Kasumi-1 (cell line): ENCODE measurements at places on chromosomes 6 and 20.

GRCh38 chr6:90846824-90847223 lies 260.0 kb upstream of the MAP3K7 start:
- DNase-seq, result no peak

- DNase-seq, result no peak
These were observed 11.8 kb downstream of the ROMO1 start for GRCh38 chr20:35710884-35711587.

GRCh38 chr20:58854638-58855471 lies 2.3 kb downstream of the GNAS start:
- DNase-seq, result no peak

DNA sequence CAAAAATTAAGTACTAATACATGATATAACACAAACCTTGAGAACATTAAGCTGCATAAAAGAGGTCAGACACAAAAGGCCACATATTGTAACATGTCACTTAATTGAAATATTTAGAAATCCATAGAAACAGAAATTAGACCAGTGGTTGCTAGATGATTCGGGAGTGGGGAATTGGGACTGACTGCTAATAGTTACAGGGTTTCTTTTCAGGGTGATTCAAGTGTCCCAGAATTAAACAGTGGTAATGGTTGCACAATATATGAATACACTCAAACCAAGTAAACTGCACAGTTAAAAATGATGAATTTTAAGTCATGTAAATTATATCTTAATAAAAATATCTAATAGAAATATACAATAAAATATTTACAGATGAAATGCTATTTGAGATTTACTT lies 174.5 kb downstream of the WDR27 start:
- DNase-seq, result no peak

DNA sequence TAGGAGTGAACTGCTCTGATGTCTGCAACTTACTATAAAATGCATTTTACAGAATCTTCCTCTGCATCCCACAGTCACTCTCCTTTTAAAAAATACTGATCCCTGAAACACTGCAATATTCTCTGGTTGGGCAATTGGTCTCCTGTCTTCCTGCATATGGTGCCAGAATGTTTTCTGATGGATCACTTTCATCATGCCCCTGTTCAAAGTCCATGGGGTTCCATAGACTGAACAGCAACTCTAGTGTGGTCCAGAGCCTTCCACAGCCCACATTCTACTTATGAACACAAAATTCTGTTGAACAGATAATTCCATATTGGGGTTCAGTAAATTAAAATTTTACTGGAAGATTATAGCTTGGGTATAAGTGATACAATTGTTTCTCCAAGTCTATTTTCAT lies 11.0 kb downstream of the GSTA2 start:
- DNase-seq, result no peak

DNA sequence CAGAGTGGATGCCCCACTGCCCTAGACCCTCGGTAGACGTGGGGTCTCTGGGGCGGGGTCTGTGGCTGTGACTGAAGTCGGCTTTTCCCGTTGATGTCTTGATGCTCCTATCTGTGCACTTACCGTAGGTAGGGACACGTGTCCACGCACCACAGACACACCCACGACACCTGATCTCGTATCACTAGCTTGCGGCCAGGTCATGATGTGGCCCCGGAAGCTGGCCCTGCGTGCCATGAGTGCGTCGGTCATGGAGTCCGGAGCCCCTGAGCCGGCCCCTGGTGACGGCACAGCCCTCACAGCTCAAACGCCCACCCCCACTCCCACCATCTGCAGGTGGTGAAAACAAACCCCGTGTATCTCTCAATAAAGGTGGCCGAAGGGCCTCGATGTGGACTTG lies 33.9 kb upstream of the MRGBP start:
- DNase-seq, result no peak

DNA sequence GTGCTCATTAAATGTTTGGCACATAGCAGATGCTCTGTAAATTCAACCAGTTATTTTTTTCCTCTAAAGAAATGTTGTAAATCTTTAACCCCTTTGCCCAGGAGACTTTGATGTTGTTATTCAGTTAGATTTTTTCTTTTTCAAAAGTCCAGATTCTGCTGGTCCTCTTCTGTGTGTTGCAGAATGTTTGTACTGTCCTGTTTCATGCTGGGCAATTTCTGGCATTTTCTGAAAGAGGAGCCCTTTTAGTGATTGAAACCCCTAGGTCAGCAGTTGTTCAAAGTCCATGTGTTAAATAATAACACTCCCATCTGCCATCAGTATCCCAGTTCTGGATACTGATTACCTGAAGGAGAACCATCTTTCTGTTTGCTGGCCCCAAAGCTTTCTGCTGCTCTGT lies 1.3 kb upstream of the SLC17A1 start:
- DNase-seq, result no peak

GRCh38 chr6:42269553-42269952 lies 51.9 kb upstream of the MRPS10 start:
- no peak for DNase-seq

DNA sequence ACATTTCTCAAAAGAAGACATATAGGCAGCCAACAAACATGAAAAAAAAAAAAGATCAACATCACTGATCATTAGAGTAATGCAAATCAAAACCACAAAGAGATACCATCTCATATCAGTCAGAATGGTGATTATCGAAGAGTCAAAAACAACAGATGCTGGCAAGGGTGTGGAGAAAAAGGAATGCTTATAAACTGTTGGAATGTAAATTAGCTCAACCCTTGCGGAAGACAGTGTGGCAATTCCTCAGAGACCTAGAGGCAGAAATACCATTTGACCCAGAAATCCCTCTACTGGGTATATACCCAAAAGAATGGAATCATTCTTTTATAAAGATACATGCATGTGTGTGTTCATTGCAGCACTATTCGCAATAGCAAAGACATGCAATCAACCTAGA lies 303.8 kb upstream of the THEMIS start:
- DNase-seq, result no peak

- DNase-seq, result no peak
These were observed 29.6 kb downstream of the GCNT2 start for GRCh38 chr6:10550764-10551163.

GRCh38 chr20:24066076-24066700 lies 77.6 kb upstream of the GGTLC1 start:
- DNase-seq, result no peak

- DNase-seq, result peak; percentile 63
These were observed 39.2 kb upstream of the PIM1 start for GRCh38 chr6:37130704-37131103.

GRCh38 chr20:44495802-44496481 lies 20.3 kb downstream of the TTPAL start:
- DNase-seq, result no peak

DNA sequence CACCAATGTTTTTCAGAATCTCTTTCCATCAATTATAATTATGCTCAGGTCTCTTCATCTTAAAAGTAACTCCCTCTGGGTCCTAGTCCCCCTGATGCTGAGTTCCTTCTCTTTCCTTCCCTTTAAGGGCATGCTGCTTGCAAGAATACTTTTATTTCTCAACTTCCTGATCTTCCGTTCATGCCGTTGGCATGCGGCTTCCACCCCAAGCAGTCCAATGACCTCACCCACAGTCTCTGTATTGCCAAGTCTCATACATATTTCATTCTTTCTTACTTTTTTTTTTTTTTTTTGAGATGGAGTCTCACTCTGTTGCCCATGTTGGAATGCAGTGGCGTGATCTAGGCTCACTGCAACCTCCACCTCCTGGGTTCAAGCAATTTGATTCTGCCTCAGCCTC lies 83.5 kb downstream of the NDUFAF5 start:
- DNase-seq, result peak; percentile 96

- peak; percentile 21 for DNase-seq
These were observed 65.2 kb downstream of the RIPOR3 start for GRCh38 chr20:50625986-50626677.

DNA sequence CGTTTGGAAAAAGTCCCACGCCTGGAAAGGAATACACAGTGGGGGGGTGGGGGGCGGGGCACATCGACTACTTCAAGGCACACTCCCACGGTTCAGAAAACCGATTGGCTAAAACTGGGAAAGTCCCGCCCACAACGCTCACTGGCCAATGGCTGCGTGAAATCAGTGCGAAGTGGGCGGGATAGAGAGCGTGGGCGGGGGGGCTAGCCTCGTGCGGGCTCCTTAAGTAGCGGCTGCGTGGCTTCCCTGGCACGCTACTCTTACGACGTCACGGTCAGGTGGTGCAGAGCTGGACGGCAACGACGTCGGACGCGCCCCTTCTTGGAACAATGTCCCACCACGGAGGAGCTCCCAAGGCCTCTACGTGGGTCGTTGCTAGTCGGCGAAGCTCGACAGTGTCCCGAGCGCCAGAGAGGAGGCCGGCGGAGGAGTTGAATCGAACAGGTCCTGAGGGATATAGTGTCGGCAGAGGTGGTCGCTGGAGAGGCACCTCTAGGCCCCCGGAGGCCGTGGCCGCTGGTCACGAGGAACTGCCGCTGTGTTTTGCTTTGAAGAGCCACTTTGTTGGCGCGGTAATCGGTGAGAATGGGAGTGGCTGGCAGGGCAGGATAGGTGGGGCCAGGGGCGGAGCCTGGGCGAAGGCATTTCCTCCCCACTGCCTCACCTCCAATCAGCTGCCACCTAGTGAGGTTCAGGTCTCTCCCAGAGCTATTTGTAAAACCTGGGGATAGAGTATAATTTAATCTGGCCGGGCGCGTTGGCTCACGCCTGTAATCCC lies at the start of gene DDX43:
TSS of gene DDX43 (plus strand) at position 252 of the 778 bp plus-strand sequence. CDS start at position 330, 78 bp downstream.
- DNase-seq, result no peak

GRCh38 chr6:36596356-36596755 lies 2.2 kb downstream of the SRSF3 start:
- no peak for DNase-seq

DNA sequence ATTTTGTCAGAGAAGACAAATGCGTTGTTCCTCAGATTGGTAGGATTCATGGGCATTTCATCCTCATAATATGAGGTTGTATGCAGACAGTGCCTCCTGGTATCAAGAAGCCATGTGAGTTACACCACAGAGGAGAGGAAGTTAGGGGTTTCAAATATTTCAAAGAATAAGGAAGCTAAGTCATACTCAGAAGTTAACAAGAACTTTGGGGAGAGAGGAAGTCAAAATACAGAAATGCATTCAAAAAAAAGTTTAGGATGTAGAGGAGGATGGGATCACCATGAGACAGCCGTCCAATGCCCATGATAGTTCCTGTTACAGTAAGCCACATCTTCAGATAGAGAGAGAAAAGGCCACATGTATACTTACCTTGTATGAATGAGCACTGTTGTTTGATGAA lies 22.3 kb downstream of the HLA-DOB start:
- peak; percentile 74 for DNase-seq

- no peak for DNase-seq
These were observed 6.5 kb downstream of the RBM38 start for GRCh38 chr20:57397693-57398108.

DNA sequence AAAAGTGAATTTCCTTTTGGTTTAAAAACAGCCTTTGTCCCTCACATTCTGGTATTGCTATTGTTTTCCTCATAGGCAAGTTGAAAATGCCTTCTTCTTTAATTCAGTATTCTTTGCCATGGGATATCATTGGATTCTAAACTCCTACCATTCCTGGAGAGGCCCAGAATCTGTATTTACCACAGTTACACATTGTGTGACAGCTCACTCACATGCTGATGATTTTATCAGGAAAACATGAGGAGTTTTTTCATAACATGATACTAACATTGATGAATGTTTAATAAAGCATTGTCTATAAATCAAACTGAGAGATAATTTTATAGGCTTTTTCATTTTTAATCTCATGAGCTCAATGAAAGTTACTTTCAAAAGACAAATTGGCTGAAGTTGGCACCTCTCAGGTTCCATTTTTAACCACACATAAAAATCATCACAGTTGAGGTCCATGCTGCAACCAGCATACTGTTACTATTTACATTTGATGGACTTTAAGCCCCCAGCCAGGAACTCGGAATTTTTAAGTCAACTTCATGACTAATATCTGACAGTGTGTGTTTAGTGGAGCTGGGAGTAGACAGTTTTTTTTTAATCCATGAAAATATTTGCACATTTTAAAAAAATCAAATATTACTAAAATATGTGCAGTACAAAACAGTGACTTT lies 82.8 kb downstream of the FAM83B start:
- no peak for DNase-seq

- no peak for DNase-seq
These were observed 101.4 kb downstream of the FOXC1 start for GRCh38 chr6:1711136-1711535.

DNA sequence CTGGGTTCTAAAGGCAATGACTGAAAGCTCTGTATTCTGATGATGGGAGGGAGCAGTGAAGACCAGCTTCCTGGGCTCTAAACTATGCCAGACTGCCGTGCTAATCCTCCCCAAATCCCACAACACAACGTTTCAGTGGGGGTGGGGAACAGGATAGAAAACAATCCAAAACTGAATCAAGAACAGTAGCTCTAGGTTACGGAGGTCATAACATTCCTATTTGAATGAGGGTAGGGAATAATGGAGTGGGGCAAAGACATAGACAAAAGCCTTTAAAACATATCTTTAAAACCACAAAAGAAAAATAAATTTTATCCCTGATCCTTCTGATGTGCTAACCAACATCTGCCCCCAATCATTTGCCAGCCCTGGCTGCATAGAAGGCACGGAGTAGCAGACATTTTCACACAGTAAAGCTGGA lies 7.8 kb downstream of the USP49 start:
- no peak for DNase-seq

DNA sequence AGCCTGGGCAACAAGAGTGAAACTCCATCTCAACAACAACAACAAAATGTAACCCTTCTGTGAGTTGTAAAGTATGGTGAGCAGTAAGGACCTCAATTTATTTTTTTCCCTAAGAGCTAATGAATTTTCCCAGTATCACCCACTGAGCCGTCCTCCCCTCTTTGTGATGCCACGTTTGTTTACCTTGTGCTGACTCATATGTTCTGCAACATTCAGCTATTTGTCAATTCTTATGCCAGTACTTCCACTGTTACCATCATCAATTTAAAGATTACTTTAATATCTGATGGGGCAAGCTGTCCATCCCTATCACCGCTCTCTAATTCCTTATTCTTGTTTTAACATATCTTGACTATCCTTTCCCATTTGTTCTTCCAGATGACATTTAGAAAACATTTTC lies 37.5 kb downstream of the MAK start:
- DNase-seq, result no peak

DNA sequence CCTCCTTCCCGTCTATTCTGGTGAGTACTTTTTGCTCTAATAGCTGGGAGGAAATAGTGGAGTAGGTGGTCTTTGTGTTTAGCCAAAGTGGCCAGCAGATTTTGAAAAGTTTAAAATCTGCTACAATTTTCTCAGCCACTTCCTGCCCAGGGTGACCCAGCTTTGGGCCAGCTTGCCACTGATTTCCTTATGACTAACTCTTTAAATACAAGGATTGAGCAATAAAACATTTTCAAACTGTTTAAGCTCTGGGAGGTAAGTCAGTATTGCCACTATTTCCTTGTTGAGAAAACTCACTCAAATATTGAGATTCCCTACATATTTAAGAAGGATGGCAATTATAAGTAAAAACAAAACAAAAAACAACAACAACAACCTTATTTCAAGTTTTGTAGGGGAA lies 54.5 kb downstream of the TRMT11 start:
- peak; percentile 82 for DNase-seq

GRCh38 chr20:18466574-18466893 lies 296 bp downstream of the DZANK1 start:
- peak; percentile 80 for DNase-seq

- no peak for DNase-seq
These were observed 192.2 kb upstream of the LRFN2 start for GRCh38 chr6:40779409-40779808.

- DNase-seq, result no peak
These were observed 20.2 kb downstream of the DDO start for GRCh38 chr6:110395221-110395620.

GRCh38 chr6:37582306-37582705 lies 82.6 kb upstream of the CCDC167 start:
- DNase-seq, result no peak

GRCh38 chr6:101595276-101595675 lies 201.8 kb downstream of the GRIK2 start:
- DNase-seq, result no peak
